ENCODE measurements at places on chromosomes 7 and 10.

DNA sequence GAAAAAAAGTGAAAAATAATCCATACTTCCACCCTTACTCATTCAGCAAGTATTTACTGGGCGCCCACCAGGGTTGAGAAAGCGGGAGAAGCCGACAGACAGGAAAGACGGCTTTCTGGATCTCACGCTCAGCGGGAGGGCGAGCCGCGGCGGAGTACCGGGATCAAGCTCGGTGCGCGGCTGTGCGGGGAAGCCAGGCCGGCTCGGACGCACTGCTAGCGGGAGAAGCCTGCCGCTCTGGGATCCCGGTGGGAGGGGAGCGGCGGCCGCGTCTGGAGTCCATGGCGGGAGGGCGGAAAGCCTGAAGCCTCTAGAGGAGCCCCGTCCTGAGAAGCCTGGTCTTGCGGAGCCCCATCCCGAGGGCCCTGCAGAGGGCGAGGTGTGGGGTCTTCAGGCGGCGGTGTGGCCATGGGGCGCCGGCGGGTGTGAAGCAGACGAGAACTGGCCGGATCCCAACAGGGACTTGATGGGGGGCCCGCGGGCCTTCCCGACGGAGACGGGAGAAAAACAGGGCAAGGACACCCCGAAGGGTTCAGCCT, 82.9 kb downstream of the VIPR2 start:
- H3K36me3 ChIP-seq, result no peaks in the 10 kb centered on the region
- DNase-seq, result no peak
- no peaks in the 10 kb centered on the region for H3K27me3 ChIP-seq
- H3K27ac ChIP-seq, result no peak overlapping the region

- H3K4me3 ChIP-seq, result no peak overlapping the region
- H3K36me3 ChIP-seq, result peaks cover 4% of the 10 kb centered on the region
- no peaks in the 10 kb centered on the region for H3K4me1 ChIP-seq
- H3K27ac ChIP-seq, result no peak overlapping the region
- no peak for DNase-seq
These were observed 664.8 kb downstream of the SDK1 start for GRCh38 chr7:3965794-3966395.

GRCh38 chr7:142516038-142516501, 233.2 kb upstream of the PRSS1 start:
- H3K27ac ChIP-seq, result no peak overlapping the region
- H3K4me3 ChIP-seq, result no peak overlapping the region
- no peaks in the 10 kb centered on the region for H3K4me1 ChIP-seq
- DNase-seq, result peak; percentile 19

DNA sequence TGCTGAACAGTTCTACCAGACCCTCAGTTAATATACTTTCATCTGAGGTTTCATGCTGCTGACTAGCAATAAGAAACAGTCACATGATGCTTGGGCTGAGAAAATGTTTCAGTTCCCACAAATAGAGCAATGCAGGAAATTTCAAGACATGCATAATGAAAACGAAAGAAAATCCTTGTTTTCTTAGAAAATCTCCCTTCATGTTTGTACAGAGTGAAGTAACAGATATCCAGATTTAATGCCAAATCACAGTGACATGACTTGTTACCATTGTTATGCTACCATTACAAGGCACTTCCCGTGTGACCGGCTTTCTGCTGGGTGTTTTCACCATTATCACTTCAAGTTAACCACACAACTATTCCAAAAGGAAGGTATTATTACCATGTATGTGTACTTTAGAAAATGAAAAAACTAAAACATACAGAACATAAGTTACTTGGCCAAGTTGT, 121.7 kb downstream of the DOCK4 start:
- peaks cover 16% of the 10 kb centered on the region for H3K4me1 ChIP-seq
- H3K27ac ChIP-seq, result no peak overlapping the region
- no peaks in the 10 kb centered on the region for H3K36me3 ChIP-seq

DNA sequence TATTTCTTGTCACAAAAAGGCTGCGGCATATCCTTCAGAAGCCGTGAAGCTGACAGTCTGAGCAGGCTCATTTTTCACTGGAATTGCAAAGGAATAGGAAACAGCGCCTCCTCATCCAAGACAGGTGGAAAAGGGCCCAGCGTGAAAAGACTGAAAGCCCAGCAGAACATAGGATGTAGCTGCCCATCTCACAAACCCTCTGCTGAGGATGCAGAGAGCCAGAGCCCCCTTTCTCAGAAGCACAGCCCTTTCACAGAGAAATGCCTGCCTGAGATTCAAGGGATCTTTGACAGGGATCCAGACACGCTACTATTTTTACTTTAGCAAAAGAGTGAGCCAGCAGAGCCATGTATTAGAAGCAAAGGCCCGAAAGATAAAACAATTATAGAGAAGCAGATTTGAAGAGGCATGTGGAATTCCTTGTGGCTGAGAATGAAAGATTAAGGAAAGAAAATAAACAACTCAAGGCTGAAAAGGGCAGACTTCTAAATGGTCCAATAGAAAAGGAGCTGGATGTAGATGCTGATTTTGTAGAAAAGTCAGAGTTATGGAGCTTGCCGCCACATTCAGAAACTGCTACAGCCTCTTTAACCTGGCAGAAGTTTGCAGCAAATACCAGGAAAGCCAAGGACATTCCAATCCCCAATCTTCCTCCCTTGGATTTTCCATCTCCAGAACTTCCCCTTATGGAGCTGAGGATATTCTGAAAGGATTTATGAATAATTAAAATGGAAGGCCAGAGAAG, 36.9 kb downstream of the GDI2 start:
- no peak for DNase-seq
- H3K36me3 ChIP-seq, result peaks cover 17% of the 10 kb centered on the region
- peaks cover 28% of the 10 kb centered on the region for H3K4me1 ChIP-seq
- H3K4me3 ChIP-seq, result peak overlapping the region; percentile 15

- peaks cover 4% of the 10 kb centered on the region for H3K27me3 ChIP-seq
- H3K36me3 ChIP-seq, result no peaks in the 10 kb centered on the region
- no peak for DNase-seq
- H3K4me3 ChIP-seq, result no peak overlapping the region
These were observed 775.5 kb downstream of the LRMDA start for GRCh38 chr10:76206797-76207352.

DNA sequence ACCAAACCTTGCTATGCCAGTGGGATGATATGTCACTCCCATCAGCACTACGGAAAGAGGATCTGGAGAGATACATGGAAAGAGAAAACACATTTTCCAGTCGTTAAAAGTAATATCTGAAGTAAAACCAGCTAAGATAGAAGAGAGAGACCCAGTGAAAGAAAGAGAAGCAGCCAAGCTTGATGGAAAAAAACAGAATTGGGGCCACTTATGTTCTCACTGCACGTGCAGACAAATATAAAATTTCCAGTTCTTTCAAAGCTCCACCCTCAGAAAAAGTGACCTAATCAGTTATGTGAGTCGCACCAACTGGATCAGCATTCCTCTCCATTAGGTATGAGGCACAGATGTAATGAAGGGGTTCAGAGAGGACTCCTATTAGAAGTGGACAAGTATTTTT, 266.1 kb downstream of the MTERF1 start:
- H3K4me3 ChIP-seq, result no peak overlapping the region
- no peak overlapping the region for H3K27ac ChIP-seq
- H3K36me3 ChIP-seq, result peaks cover 4% of the 10 kb centered on the region
- H3K4me1 ChIP-seq, result no peaks in the 10 kb centered on the region
- H3K27me3 ChIP-seq, result peaks cover 10% of the 10 kb centered on the region
- no peak for DNase-seq

DNA sequence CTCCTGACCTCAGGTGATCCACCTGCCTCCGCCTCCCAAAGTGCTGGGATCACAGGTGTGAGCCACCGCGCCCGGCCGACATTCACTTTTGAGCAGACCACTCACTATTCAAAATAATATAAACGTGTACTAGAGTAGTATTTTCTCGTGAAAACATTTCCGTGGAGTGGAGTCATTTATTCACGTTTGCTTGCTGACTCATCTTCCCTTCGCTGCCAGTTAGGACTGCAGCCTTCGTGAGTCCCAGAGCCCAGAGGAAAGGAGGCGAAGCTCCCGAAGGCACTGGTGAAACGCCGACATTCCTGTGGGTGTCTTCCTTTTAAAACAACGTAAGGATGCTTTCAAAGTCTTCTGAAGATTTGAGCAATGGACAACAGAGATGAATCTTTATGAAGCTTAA, 10.9 kb upstream of the INPP5A start:
- no peak for DNase-seq
- no peaks in the 10 kb centered on the region for H3K27me3 ChIP-seq
- no peak overlapping the region for H3K27ac ChIP-seq
- H3K4me3 ChIP-seq, result no peak overlapping the region

DNA sequence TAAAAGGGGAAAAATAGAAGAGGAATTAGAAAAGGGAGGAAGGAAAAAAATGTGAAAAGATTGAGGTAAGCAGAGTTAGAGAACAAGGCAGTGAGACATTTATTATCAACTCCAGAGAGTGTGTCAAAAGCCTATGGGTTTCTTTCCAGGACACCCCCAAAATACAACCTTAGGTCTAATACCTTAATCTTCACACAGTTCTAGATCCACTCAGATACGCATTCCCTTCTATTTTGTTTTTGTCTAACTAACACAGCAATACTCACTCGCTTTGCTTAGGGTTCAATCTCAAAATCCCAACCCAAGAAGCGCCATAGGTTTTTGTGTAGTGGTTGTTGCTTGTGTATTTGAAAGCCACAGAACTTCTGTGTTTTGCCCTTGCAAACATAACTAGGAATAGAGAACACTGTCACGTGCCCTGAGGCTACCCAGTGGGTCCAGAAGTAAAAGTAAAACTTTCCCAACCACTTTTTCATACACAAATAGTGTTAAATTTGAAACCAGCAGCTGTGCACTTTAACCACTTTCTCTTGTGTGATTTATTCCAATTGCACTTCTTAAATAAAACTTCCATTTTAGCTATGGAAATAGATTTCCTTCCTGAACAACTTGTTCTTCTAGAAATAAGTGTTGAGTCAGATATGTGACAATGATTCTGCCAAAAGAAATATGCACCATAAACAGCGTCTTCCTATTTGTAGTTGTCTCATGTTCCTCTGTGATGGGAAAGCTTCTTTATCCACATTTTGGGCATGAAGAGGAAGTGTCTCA, 414.7 kb upstream of the GHITM start:
- no peaks in the 10 kb centered on the region for H3K36me3 ChIP-seq
- DNase-seq, result no peak
- no peak overlapping the region for H3K27ac ChIP-seq
- no peaks in the 10 kb centered on the region for H3K27me3 ChIP-seq
- H3K4me1 ChIP-seq, result no peaks in the 10 kb centered on the region

DNA sequence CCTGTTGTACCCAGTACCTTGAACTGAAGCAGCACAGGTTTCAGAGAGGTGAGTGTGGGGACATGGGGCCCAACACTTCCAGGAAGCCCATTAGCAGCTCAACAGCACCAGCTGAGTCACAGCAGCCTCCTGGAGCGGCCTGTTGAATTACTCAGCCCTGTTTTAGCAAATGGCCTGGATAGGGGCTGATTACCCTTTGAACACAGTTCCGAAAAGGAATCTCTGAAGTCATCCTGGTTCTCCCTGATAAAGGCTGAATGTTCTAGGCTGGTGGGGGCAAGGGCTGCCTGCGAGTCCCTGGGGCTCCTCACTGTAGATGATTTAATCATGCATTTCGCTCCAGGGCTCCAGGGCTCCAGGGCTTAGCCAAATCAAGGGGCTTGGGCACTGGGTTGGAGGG, 287.5 kb downstream of the GRID1 start:
- no peak overlapping the region for H3K27ac ChIP-seq
- no peaks in the 10 kb centered on the region for H3K36me3 ChIP-seq
- no peak overlapping the region for H3K4me3 ChIP-seq
- peaks cover 5% of the 10 kb centered on the region for H3K4me1 ChIP-seq

Data from naive B cell (primary cell).